Aorta (tissue), 5 donors: ENCODE measurements at places on chromosomes 6 and 20. TPM values are rescaled to one million over a fixed set of nuclear protein-coding genes. Genes with fewer than 3 reads are reported as not detected.

The HDGFL1 gene
- not detected for total RNA-seq

GRCh38 chr6:46170357-46171289, at the start of gene ENPP5:
Gene ENPP5, minus strand, starts transcription at chr6:46170980. Its CDS starts 2,718 bp downstream, at chr6:46168262.
- H3K27ac ChIP-seq = no peak within 1 kb of the TSS
- peak; percentile 90 for DNase-seq
- H3K4me1 ChIP-seq = no peaks in the 10 kb centered on the region
- H3K4me3 ChIP-seq = peak within 1 kb of the TSS; percentile 43
- H3K36me3 ChIP-seq = no peaks in the 10 kb centered on the region

- H3K27ac ChIP-seq = no peak overlapping the region
- no peaks in the 10 kb centered on the region for H3K4me1 ChIP-seq
- H3K4me3 ChIP-seq = no peak overlapping the region
- H3K27me3 ChIP-seq = no peaks in the 10 kb centered on the region
- H3K36me3 ChIP-seq = no peaks in the 10 kb centered on the region
These were observed 12.1 kb downstream of the FOXS1 start for GRCh38 chr20:31833130-31833930.

The EPB41L1 gene
- total RNA-seq = 38.6 TPM

GRCh38 chr6:2651961-2652360, 98.8 kb downstream of the MYLK4 start:
- no peaks in the 10 kb centered on the region for H3K27me3 ChIP-seq
- H3K27ac ChIP-seq = no peak overlapping the region
- H3K4me1 ChIP-seq = no peaks in the 10 kb centered on the region

The ZBTB12 gene
- 4.9 TPM for total RNA-seq

DNA sequence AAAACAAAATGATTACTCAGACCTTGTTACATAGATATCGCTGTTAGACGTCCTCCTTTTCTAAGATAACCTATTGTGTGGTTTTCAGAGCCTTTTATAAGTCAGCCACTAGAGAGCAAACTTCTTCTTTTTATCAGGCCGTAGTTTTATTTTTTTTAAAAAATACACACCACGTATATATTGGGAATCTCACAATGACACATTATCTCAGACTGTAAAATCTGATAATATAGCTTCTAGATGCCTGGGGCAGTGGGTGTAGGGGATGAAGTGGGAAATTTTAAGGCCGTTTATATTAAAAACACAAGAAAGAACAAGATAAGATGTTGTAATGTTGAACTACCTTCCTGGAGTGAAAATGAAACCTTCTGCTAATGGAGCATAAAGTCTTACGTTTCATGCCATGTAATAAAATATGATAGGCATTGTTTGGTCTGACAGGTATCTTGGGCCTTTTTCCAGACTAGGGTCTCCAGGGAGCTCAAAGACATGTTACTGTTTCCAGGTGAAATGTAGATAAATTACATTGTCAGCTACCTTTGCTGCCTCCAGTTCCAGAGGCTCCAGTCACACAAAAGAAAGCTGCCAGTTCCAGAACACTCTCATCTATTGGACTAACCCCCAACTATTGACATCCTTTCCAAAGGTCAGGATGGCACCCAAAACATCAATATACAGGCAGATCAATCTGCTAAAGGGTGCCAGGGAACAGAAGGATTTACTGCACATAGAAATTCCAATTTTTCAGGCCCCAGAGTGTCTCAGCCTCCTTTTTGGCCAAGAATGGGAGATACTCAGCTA, 130.2 kb upstream of the AKIRIN2 start:
- DNase-seq = no peak
- H3K4me1 ChIP-seq = no peaks in the 10 kb centered on the region
- no peak overlapping the region for H3K27ac ChIP-seq
- H3K36me3 ChIP-seq = no peaks in the 10 kb centered on the region
- peak overlapping the region; percentile 64 for H3K4me3 ChIP-seq

The PPDPF gene
- total RNA-seq = 176 TPM
